ENCODE measurements at places on chromosomes 4 and X. TPM values are rescaled to one million over a fixed set of nuclear protein-coding genes. Genes with fewer than 3 reads are reported as not detected.

DNA sequence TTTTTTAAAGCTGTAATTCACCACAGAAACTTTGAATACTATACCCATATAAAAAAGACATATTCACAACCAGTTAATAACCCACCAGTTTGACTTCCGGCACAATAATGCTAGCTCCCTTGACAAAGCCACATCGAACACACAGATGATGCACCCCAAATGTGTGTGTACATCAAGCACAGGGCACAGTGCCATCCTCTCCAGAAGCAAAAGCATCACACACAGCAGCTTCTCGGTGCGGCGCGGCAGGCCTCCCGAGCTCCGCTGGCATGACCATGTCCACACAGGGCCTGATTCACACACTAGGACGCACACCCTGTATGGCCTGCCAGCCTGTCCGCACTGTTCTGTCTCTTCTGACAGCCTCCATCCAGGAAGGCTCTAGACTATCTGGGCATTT, 88.0 kb downstream of the LEF1 start:
- H3K4me3 ChIP-seq, result peak overlapping the region; percentile 67
- H3K27me3 ChIP-seq, result no peaks in the 10 kb centered on the region
- DNase-seq, result peak; percentile 70
- H3K36me3 ChIP-seq, result peaks cover 66% of the 10 kb centered on the region

DNA sequence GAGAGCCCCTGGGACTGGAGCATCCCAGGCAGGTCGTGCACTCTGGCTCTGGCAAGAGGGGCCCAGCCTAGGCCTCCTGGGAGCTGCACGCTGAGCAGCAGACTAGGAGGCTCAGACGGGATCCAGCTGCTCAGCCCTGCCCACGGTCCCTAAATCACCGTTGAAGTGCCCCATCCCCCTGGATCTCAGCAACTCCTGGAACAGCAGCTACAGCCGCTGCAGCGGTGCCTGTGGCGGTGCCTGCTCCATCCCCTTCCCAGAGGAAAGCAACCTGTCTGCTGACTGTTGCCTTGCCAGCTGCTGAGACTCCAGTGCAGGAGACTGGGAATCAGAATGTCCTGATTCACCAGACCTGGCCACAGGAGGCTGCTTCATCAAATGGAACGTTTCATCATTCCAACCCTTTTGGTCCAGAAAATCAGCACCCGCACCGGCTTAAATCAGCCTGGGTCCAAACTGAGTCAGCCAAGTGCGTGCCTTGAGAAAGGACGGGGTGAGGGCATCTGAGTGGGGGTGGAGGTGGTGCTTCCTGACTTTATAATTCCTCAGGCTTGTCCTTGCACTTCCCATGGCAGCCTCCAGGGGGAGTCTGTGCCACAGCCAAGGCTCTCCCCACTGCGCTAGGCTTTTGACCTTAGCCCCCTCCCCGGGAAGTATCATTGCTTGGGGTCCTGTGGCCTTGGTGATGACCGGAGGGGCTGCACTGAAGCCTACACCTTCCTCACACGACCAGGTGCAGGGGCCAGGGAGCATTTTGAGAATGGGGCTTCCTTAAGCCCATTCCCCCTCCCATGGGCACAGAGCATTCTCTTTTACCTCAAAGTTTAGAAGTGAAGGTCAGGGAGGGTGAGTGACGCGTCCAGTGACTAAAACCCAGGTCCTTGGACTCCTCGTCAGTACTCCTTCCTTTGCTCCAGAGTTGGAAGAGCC, 6.5 kb downstream of the ZNF185 start:
- no peak overlapping the region for H3K4me3 ChIP-seq
- peaks cover 3% of the 10 kb centered on the region for H3K4me1 ChIP-seq
- H3K27me3 ChIP-seq, result peaks cover 3% of the 10 kb centered on the region
- no peak overlapping the region for H3K27ac ChIP-seq
- H3K36me3 ChIP-seq, result no peaks in the 10 kb centered on the region

- H3K36me3 ChIP-seq, result no peaks in the 10 kb centered on the region
- H3K4me3 ChIP-seq, result no peak overlapping the region
- H3K27ac ChIP-seq, result no peak overlapping the region
- no peaks in the 10 kb centered on the region for H3K27me3 ChIP-seq
These were observed 69.2 kb downstream of the PLS3 start for GRCh38 chrX:115630204-115630603.

DNA sequence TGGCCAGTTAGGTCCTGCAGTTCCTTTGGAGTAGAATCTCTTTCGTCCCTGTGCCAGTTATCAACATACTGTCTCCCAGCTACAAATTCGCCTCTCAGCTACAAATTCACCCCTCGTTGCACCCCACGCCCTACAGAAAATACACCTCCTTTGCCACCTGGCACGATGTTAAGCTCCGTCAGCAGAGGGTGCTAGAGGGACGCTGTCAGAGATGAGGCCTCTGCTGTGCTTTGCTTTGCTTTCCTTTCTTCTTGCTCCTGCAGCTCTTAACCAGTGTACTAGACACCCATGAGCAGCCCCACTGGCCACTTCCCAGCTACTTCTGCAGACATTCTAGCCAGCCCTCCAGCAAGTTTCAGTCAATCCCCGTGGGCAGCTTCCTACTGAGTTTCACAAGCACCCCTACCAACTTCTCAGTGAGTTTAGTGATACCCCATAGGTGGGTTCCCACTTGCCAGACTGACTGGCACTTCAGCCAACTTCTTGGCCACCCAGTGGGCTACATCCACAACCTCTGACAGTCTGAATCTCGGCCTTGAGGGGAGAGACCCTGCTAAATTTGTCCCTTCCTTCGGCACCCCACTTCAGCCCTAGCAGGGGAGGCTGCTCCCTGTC, 21.8 kb downstream of the HAUS3 start:
- H3K4me3 ChIP-seq, result no peak overlapping the region
- H3K27me3 ChIP-seq, result no peaks in the 10 kb centered on the region
- H3K36me3 ChIP-seq, result no peaks in the 10 kb centered on the region
- no peaks in the 10 kb centered on the region for H3K4me1 ChIP-seq
- DNase-seq, result peak; percentile 88

DNA sequence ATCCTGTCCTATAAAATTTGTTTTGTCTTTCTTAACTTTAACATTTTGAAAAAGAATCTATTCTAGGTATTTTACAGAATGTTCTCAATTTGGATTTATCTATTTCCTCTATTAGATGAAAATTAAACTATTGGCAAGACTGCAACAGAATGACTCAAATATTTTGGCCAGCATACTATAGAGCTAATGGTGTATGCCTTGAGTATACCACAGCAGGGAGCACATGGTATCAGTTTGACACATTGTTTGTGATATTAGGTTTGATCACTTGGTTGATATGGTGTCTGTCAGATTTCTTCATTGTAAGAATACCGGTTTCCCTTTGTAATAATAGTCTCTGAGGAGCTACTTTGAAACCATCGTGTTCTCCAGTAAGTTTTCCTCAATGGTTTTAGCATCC, 87.8 kb upstream of the NPNT start:
- no peak for DNase-seq
- H3K4me1 ChIP-seq, result no peaks in the 10 kb centered on the region
- H3K27ac ChIP-seq, result no peak overlapping the region
- H3K4me3 ChIP-seq, result no peak overlapping the region
- H3K27me3 ChIP-seq, result no peaks in the 10 kb centered on the region

DNA sequence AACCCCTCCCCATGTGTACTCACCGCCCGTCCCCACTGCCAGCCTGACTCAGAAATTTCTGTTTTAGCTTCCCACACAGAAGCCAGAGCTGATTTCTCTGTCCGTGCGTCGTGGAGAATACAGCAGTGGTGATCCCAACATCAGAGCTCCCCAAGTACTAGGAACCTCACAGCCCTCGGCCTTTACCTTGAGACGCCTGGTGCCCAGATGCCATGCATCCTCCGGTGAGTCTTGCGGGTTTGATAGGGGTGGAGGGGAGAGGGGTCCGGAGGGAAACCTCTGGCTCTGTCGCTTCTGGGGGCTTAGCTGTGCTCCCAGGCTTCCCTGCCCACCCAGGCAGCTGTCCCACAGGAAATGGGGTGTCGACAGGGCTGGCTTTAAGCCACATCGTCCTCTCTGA, 2.1 kb downstream of the LOC101059915 start:
- H3K4me1 ChIP-seq, result peaks cover 26% of the 10 kb centered on the region
- peaks cover 4% of the 10 kb centered on the region for H3K27me3 ChIP-seq
- H3K4me3 ChIP-seq, result no peak overlapping the region
- no peaks in the 10 kb centered on the region for H3K36me3 ChIP-seq
- H3K27ac ChIP-seq, result no peak overlapping the region
- no peak for DNase-seq

GRCh38 chr4:179539641-179540040, 2097.4 kb upstream of the AGA start:
- H3K36me3 ChIP-seq, result no peaks in the 10 kb centered on the region
- no peaks in the 10 kb centered on the region for H3K4me1 ChIP-seq
- H3K27me3 ChIP-seq, result no peaks in the 10 kb centered on the region
- H3K4me3 ChIP-seq, result no peak overlapping the region
- H3K27ac ChIP-seq, result no peak overlapping the region

DNA sequence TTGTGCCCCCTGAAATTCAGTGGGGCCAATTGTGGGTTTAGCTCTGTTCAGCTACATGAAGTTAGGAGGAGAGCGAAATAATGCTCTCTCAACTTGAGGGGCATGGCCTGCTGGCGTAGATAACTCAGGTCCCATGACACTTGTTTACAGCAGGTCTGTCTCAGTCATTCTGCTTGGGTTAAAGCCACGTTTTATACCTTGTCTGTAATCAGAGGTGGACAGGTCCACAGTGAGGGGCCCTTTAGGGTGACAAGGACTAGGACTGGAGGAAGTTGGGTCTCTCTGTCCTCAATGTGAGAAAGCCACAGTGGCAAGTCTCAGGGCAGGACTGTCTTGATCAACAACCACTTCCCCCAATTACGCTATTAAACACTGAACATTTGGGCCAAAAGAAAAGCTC, 49.0 kb downstream of the PDHA1 start:
- H3K4me3 ChIP-seq, result no peak overlapping the region
- H3K4me1 ChIP-seq, result no peaks in the 10 kb centered on the region
- H3K27ac ChIP-seq, result no peak overlapping the region
- no peak for DNase-seq
- H3K27me3 ChIP-seq, result no peaks in the 10 kb centered on the region

GRCh38 chr4:55979562-55979961, 30.8 kb downstream of the CEP135 start:
- H3K36me3 ChIP-seq, result peaks cover 39% of the 10 kb centered on the region
- H3K27me3 ChIP-seq, result no peaks in the 10 kb centered on the region
- H3K27ac ChIP-seq, result no peak overlapping the region
- no peak overlapping the region for H3K4me3 ChIP-seq
- DNase-seq, result no peak

DNA sequence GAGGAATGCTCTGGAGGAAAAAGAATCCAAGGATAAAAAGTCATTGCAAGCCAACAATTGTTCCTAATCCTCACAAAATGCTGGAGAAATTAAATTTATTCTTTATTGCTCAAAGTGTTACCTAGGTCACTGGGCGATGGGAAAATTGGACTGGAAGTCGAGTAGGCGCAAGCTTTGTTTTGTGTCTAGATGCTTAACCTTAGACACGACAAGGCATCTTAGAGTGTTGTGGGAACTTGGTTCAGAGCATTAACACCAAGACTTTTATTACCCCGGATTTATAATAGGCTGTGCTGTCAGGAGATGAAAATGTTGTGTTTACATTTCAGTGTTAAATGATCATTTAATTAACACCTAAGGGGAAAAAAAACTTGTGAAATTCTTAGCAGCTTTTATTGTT, 25.1 kb downstream of the SLIT2 start:
- no peak for DNase-seq
- no peak overlapping the region for H3K4me3 ChIP-seq
- no peaks in the 10 kb centered on the region for H3K27me3 ChIP-seq
- H3K36me3 ChIP-seq, result no peaks in the 10 kb centered on the region

DNA sequence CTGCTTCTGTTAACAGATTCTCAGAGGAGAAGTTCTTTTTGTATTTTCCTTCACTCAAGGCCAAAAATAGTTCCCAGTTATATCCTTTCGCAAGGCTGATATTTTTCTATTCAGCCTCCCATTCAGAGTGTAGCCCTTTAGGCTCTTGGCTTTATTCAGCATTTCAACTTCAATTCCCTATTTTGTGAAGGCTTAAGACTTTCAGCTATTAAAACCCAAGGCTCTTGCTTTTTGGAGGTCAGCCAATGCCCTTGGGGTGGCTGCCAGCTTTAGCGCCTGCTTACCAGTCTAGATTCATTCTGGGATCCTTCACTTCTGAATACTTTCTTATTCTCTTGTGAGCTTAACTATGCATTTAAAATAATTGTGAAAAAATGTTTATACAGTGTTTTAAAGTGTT, 57.3 kb upstream of the ADGRA3 start:
- no peak for DNase-seq
- no peaks in the 10 kb centered on the region for H3K27me3 ChIP-seq
- no peak overlapping the region for H3K27ac ChIP-seq
- H3K4me3 ChIP-seq, result no peak overlapping the region
- peaks cover 1% of the 10 kb centered on the region for H3K36me3 ChIP-seq

DNA sequence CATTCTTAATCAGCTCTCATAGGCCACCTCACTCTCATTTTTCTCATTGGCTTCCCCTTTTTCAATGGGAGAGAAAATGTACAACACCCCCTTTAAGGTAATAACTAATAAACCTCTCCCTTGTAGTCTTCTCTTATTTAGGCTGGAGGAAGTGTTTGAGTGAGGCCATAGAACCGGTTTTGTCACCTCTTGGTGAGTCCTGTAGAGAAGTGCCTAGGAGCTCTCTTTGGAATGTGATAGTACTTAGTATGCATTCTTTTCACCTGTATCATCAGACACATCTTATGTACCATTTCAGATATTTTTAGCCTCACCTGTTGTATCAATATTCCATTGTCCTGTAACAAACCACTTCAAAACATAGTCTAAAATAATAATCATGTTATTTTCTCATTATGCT, 3.5 kb upstream of the TAB3 start:
- H3K27me3 ChIP-seq, result no peaks in the 10 kb centered on the region
- DNase-seq, result no peak
- H3K4me1 ChIP-seq, result peaks cover 12% of the 10 kb centered on the region
- no peak overlapping the region for H3K27ac ChIP-seq
- no peaks in the 10 kb centered on the region for H3K36me3 ChIP-seq

DNA sequence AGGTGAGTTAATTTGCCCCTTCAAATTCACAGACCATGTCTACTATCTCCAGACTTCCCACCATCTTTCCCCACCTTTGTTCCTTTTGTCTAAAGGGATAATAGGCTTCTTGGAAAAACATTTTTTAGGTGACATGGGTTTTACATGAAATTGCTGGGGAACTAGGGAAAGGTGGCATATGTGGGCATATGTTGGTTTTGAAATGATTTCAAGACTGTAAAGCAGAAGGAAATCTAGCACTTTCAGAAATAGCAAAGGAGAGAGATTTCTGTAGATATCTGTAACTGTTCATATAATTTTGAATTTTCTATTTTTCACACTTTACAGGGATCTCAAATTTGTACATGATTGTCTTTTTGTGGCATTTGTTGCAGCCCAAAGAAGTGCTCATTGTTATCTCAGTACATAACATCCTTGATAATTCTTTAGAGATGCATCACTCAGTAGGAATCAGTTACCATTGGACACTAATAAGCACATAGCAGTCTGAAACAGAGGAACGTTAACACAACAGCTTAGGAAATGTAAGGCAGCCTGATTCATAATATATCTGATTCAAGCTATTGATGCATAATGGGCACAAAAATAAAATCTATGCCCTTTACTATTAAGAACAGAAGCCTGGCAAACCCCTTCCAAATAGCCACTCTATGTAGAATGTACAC, 659.7 kb downstream of the CENPC start:
- H3K36me3 ChIP-seq, result no peaks in the 10 kb centered on the region
- DNase-seq, result no peak
- H3K4me1 ChIP-seq, result no peaks in the 10 kb centered on the region
- no peaks in the 10 kb centered on the region for H3K27me3 ChIP-seq
- no peak overlapping the region for H3K4me3 ChIP-seq

GRCh38 chrX:9311421-9312160, 153.3 kb upstream of the TBL1X start:
- H3K4me3 ChIP-seq, result no peak overlapping the region
- H3K27ac ChIP-seq, result no peak overlapping the region
- H3K27me3 ChIP-seq, result no peaks in the 10 kb centered on the region
- DNase-seq, result no peak

GLRA3 gene
- not detected for total RNA-seq

AGA gene
- total RNA-seq, result 20.8 TPM

RBM47 gene
- total RNA-seq, result 4.4 TPM

ABCB7 gene
- 52.6 TPM for total RNA-seq

SPIN4 gene
- total RNA-seq, result 3.3 TPM

SRPX2 gene
- total RNA-seq, result not detected
